Fibroblast of skin of abdomen (primary cell): ENCODE measurements at places on chromosomes 13 and 19.

- DNase-seq = no peak
Observed at GRCh38 chr19:20186174-20186573, 19.2 kb downstream of the ZNF486 start.

DNA sequence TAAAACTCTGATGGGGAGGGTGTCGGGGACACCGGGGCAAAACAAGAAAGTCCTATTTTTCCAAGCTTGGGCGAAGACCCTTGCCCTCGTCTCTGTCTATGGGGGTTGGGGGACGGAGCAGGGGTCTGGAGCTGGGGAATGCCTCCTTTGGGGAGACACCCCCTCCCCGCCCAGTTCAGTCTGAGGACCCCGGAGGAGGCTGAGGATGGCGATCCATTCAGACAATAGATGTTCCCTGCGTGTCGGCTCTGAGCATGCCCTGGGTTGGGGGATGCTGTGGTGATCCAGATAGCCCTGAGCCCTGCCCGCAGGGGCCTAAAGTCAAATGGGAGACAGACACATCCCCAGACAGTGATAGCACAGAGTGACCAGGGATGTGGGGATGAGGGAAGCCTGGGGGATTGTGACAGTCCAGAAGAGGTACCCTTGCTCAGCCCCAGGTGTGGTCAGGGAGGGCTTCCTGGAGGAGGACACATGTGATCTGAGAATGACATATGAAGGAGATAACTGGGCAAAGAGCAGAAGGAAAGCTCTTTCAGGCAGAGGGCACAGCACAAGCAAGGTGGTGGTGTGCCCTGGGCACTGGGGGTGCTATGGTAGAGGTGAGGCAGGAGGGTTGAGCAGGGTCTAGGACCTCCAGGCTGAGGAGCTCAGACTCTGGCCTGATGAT, 9.1 kb downstream of the LRFN3 start:
- no peak for DNase-seq

GRCh38 chr13:63041640-63042414, 1626.2 kb upstream of the PCDH20 start:
- peak; percentile 16 for DNase-seq

GRCh38 chr19:58544591-58545285, 874 bp downstream of the TRIM28 start:
- DNase-seq = peak; percentile 69

GRCh38 chr13:20494656-20495055, 31.0 kb downstream of the CRYL1 start:
- DNase-seq = no peak

GRCh38 chr19:29564574-29565005, 38.8 kb downstream of the VSTM2B start:
- DNase-seq = no peak

GRCh38 chr13:48891586-48891985, 84.1 kb upstream of the FNDC3A start:
- peak; percentile 62 for DNase-seq

- DNase-seq = no peak
Observed at GRCh38 chr13:108682714-108683113, 53.3 kb downstream of the MYO16 start.

GRCh38 chr19:38734426-38735256, 9.6 kb downstream of the CAPN12 start:
- peak; percentile 25 for DNase-seq

DNA sequence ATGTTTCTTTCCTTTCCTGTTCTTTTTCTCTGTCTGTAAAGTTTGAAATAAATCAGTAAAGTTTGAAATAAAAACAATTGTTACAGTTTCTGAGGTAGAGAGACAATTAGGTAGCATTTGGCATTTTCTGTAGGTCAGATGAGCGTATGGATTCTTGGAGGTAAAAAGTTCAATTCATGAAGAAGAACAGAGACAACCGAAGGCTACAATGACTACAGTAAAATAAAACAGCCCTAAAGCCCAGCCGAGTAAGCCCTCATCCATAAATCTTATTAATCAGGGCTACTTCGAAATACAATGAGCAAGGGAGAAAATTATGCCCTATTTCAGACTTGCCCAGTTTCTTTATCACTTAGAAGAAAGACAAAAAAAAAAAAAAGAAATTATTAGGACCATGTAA, 941.9 kb upstream of the SLC10A2 start:
- no peak for DNase-seq

DNA sequence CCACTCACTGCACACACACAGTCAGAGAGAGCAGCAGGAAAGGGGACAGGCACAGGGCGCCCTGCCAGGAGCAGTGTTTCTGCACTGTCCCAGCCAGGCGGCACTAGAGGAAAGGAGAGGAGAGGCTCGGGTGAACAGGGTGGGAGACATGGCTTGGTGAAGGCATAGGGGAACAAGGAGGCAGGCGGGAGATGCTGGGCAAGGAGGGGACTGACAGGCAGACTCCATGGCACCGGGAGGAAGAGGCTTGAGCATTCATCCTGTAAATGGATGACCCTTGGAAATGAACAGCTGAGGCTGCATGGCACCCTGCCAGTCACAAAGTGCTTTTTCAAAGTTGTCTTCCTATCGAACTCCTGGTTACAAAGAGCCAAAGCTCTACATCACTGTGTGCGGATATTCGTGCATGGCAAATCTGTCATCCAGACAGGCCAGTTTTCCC, 22.4 kb downstream of the MED26 start:
- DNase-seq = no peak

DNA sequence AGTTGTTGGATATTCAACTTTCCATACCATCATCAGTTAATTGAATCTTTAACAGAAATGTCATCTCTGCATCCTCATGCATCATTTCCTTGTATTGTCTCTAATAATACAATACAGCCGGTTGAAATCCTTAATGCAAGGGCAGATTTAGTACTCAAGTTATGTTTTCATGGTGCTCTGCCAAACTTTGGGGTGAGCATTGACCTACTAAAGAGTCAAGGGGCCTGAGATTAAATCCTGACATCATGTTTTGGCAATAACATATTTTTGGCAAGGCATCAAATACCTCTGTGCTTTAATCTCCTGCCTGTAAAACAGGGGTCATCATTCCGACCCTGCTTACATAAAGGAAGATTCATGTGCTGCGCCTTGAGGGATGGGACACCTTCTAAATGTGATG, 42.7 kb upstream of the ABCC4 start:
- DNase-seq = no peak

DNA sequence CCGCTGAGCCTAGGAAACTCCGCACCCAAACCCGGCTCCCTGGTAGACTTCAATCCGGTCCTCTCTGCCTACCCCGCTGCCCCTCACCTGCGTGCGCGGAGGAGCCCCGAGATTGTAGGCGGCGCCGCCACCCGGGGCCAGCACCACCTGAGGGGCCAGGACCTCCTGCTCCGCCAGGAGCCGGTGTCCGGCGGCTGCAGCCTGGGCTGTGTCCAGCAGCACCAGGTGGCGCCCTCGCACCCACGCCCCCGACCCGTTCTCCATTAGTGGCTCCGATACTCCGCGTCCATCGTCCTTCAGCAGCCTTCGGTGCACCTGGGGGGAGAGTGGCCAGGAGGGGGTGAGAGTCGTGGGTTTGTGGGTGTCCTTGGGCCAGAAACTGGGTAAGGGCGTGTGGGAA, 18.5 kb downstream of the MAN2B1 start:
- no peak for DNase-seq

DNA sequence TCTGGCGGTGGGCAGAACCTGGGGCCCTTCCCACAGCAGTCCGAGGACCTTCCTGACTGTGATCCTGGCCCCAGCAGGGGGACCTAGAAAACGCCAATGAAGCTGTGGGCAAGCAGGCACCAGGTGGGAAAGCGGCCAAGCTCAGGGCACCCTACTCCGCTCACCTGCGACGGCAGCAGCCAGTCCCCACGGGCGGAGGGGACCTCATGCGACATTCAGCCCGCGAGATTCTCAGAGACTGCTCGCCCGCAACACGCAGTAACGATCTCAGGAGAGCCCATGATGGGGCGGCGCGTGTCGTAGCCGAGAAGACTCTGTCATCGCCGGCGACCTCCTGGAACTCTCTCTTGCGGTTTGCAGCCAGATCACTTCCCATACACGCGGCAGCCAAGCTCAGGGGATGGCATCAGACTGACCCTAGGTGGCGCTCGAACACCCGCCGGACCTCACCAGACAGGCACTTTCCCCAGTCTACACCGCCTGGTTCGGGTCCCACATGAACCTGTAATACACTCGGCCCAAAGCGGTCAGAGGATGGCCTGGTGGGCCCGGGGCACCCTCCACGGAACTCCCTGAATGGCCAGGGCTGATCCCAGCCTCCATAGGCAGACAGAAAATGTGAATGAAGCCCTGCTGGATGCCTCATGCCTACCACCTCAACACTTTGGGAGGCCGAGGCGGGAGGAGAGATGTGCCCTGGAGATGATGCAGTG, 26.5 kb downstream of the MAN2B1 start:
- peak; percentile 76 for DNase-seq

GRCh38 chr19:33558151-33558550, 36.6 kb upstream of the PEPD start:
- no peak for DNase-seq

DNA sequence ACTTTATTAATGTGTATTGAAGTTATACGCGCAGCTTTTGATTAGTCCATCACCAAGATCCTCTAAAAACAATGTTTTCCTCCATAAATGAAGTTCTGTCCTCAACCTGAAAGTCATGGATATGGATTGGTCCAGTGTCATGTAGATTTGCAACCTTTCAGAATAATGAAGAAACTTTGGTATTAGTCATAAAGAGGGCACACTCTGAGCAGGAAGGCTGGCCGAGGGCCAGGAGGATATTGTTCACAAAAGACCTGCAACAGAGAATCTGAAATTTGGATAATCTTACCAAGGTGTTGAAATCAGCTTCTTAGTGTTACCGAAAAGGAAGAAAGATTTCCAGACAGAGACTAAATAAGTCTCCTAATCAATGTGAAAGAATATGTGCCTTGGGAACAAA, 20.7 kb downstream of the CLDN10 start:
- DNase-seq = peak; percentile 13

DNA sequence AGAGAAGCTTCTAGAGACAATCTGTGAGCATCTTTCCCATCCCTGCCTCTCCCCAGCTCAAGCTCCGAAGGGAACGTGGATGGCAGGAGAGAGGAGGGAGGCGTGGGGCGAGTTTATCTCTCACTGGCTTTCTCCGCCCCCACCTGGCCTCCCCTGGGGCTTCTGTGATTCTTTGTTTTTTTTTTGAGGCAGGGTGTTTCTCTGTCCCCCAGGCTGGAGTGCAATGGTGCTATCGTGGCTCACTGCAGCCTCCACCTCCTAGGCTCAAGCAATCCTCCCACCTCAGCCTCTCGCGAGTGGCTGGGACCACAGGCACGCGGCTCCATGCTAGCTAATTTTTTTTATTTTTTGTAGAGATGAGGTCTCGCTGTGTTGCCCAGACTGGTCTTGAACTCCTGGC, 23.0 kb downstream of the EFNA2 start:
- DNase-seq = no peak

GRCh38 chr19:7916103-7916954, 1.7 kb downstream of the TGFBR3L start:
- no peak for DNase-seq

- DNase-seq = no peak
Observed at GRCh38 chr13:48518083-48518482, 14.8 kb downstream of the RCBTB2 start.

GRCh38 chr19:19911150-19911549, 10.4 kb downstream of the ZNF93 start:
- no peak for DNase-seq

DNA sequence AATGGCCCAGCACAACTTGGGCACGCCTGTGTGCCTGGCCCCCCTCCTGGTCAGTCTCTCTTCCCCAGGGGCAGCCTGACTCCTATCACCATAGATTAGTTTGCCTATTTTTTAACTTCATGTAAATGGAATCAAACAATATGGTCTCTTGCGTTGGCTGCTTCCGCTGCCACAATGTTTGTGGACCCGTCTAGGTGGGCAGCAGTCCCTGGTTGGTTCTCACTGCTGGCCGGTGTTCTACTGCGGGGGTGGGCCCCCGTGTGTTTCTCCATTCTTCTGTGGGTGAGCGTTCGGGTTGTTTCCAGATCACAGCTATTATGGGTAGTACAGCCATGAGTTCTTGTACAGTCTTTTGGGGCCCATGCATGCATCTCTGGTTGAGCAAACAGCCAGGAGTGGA, 47.3 kb downstream of the CEBPG start:
- DNase-seq = no peak

GRCh38 chr19:33503030-33503429, 18.6 kb downstream of the PEPD start:
- no peak for DNase-seq

DNA sequence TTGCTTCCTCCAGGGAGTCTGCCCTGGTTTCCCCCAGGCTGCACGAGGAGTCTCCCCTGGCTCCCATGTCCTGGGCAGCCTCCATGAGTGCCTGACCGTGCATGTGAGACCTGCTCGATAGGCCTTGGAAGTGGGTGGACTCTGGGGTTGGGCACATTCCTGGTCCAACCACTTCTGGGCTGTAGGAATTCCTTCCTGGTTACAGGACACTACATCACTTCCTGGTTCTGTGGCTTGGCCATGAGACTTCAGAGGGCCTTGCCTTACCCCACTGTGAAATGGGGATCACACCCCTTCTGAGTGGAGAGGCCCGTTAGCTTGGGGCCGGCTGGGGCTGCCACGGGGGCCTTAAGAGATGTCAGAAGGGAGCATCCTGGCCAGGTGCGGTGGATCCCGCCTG, 4.0 kb upstream of the ZNF628 start:
- DNase-seq = peak; percentile 72

- DNase-seq = peak; percentile 84
Observed at GRCh38 chr13:97141564-97142005, 80.5 kb upstream of the MBNL2 start.

DNA sequence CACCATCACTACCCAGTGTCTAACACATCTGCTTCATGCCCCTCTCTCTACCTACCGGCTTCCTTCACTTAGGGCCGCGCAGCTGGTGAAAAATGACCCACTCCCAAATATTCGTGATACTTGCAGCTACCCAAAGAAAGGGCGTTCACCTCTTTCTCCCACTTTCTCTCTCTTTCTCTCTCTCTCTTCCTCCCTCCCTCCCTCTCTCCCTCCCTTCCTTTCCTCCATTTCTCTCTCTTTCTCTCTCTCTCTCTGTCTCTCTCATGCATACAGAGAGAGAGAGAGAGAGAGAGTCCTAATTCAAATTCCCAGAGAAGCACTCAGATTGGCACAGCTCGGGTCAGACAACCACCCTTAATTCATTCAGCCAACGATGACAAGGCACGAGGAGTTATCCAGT, 27.7 kb upstream of the POP4 start:
- DNase-seq = no peak

DNA sequence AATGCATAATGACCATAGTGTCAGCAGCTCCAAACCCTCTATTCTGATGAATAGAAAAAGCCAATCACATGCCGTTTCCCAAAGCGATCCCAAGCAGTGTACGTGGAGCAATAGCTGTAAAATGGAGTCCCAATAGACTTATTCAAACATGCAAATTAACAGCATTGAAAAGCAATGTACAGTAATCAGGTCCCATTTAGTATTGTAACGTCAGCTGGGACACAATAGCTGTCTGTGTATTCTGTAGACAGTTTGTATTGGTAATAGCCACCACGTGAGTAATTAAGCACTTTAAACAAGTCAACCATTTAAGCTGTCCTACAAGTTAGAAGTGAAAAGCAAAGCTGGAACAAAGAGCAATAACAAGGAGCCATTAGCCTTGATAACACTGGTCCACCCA, 698.2 kb downstream of the PCDH17 start:
- DNase-seq = no peak
